ENCODE measurements at places on chromosomes 3 and 15. TPM values are rescaled to one million over a fixed set of nuclear protein-coding genes. Genes with fewer than 3 reads are reported as not detected.

Gene CCDC54
- not detected for total RNA-seq

Gene KBTBD12
- 4.4 TPM for total RNA-seq

Gene GABRR3
- total RNA-seq = not detected

Gene POLR2H
- total RNA-seq = 35.5 TPM

DNA sequence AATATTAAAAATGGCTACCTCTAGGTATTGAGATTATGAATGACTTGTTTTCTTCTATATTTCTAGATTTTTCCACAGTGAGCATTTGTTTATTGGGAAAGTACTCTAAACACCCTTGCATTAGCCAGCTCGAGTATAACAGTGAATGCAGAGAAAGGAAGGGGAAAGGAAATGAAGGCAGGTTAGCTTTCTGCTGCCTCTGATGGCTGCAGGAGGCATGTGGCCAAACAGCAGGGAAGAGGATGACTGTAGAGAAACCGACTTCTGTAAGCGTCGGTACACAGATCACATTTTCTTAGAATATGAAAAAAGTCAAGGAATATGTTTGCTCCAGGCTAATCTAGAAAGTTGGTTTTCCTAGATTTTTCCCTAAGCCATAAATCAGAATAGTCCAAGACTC is 19.8 kb downstream of the GNB5 start:
- H3K36me3 ChIP-seq = no peaks in the 10 kb centered on the region
- no peak overlapping the region for H3K27ac ChIP-seq
- no peak for DNase-seq
- H3K4me1 ChIP-seq = no peaks in the 10 kb centered on the region

- peaks cover 18% of the 10 kb centered on the region for H3K36me3 ChIP-seq
- no peaks in the 10 kb centered on the region for H3K27me3 ChIP-seq
- DNase-seq = no peak
- no peak overlapping the region for H3K4me3 ChIP-seq
- H3K27ac ChIP-seq = peak overlapping the region; percentile 24
These were observed 11.1 kb downstream of the RUVBL1 start for GRCh38 chr3:128112357-128112968.

- H3K36me3 ChIP-seq = no peaks in the 10 kb centered on the region
- H3K4me1 ChIP-seq = no peaks in the 10 kb centered on the region
- no peaks in the 10 kb centered on the region for H3K27me3 ChIP-seq
These were observed 79.7 kb downstream of the TMEM266 start for GRCh38 chr15:76139368-76140073.

DNA sequence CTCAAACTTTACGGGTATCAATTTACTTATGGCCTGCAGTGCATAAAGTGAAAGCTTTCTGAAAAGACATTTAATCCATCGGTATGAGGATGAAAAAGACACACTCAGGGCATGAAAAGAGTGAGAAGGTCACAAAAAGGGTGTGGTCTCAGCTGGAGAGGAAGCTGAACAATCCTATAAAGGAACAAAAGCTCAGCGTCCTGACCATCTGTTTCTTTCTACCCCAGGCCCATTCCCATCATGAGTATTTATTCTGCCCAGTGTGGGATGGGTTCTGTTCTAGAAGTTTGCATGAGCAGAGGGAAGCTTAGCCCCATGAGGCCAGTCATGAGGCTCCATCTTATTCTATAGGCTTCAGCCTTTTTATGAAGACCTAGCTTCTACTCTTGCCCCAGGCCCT is 144.6 kb downstream of the LPP start:
- H3K4me1 ChIP-seq = peaks cover 73% of the 10 kb centered on the region
- peaks cover 4% of the 10 kb centered on the region for H3K36me3 ChIP-seq
- no peak for DNase-seq
- H3K27me3 ChIP-seq = no peaks in the 10 kb centered on the region

DNA sequence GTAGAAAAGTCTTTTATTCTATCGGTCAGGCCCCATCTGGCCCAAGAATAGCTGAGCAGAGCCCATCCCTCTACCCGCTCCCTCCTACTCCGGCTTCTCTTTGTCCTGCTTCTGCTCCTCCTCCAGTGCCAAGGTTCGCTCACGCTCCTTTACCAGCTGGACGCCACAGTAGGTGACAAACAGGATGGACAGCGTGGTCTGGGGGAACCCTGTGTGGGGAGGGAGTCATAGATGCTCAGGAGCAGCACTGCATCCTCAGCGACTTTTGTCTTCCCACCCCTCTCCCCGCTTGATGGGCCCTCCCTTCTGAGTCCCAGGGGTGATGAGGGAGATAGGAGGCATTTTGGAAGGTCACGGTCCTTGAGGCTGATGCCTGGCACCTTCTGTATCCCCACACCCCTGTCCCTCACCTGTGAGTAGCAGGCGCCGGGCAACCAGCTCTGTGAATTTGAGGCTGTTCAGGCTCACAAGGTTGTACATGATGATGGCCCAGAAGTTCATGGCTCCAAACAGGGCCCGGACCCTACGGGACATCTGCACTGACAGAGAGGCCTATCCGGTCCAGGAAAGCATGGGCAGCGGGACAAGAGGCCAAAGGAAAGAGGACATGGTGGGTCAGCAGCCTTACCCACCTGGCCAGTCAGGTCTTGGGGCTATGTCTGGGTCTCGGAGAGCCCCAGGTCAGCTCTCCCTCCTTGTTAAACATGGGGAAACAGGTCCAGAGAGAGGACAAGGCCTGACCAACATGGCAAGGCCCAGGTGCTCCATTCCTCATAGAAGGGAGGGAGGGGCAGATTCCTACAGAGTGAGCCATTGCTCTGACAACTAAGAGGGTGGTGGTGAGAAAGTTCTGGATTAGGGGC is 7.6 kb downstream of the KLHL40 start:
- H3K36me3 ChIP-seq = peaks cover 9% of the 10 kb centered on the region
- no peak overlapping the region for H3K4me3 ChIP-seq
- no peak overlapping the region for H3K27ac ChIP-seq
- H3K27me3 ChIP-seq = no peaks in the 10 kb centered on the region

- H3K27me3 ChIP-seq = no peaks in the 10 kb centered on the region
- H3K36me3 ChIP-seq = no peaks in the 10 kb centered on the region
- H3K4me3 ChIP-seq = no peak overlapping the region
- no peaks in the 10 kb centered on the region for H3K4me1 ChIP-seq
- no peak for DNase-seq
These were observed 18.5 kb downstream of the SEC11A start for GRCh38 chr15:84697236-84697990.

- no peaks in the 10 kb centered on the region for H3K36me3 ChIP-seq
- no peak overlapping the region for H3K27ac ChIP-seq
- H3K27me3 ChIP-seq = no peaks in the 10 kb centered on the region
- H3K4me3 ChIP-seq = no peak overlapping the region
These were observed 147.6 kb downstream of the KLF13 start for GRCh38 chr15:31474059-31474868.

GRCh38 chr3:111911446-111911845 is 52.4 kb downstream of the PHLDB2 start:
- H3K27me3 ChIP-seq = no peaks in the 10 kb centered on the region
- no peaks in the 10 kb centered on the region for H3K4me1 ChIP-seq
- peak overlapping the region; percentile 21 for H3K27ac ChIP-seq
- DNase-seq = no peak

DNA sequence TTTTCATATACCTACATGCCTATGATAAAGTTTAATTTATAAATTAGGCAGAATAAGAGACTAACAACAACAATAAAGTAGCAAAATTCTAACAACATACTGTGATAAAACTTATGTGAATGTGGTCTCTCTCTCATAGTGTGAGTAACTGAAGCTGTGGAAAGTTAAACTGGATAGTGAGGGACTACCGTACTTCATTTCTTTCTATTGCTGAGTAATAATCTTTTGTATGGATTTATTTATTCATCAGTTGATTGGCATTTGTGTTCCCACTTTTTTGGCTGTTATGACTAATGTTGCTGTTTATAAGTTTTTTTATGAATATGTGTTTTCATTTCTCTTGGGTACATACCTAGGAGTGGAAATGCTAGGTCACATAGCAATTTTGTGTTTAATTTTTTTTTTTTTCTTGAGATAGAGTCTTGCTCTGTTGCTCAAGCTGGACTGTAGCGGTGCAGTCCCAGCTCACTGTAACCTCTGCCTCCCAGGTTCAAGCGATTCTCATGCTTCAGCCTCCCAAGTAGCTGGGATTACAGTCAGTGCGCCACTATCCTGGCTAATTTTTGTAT is 41.0 kb downstream of the RNF111 start:
- H3K36me3 ChIP-seq = peaks cover 7% of the 10 kb centered on the region
- no peaks in the 10 kb centered on the region for H3K27me3 ChIP-seq
- H3K4me1 ChIP-seq = peaks cover 3% of the 10 kb centered on the region
- H3K27ac ChIP-seq = no peak overlapping the region
- no peak overlapping the region for H3K4me3 ChIP-seq
- DNase-seq = no peak

- H3K36me3 ChIP-seq = no peaks in the 10 kb centered on the region
- no peak overlapping the region for H3K27ac ChIP-seq
- H3K4me1 ChIP-seq = peaks cover 77% of the 10 kb centered on the region
- H3K4me3 ChIP-seq = no peak overlapping the region
- H3K27me3 ChIP-seq = no peaks in the 10 kb centered on the region
These were observed 18.5 kb downstream of the LIMD1 start for GRCh38 chr3:45612918-45613602.

DNA sequence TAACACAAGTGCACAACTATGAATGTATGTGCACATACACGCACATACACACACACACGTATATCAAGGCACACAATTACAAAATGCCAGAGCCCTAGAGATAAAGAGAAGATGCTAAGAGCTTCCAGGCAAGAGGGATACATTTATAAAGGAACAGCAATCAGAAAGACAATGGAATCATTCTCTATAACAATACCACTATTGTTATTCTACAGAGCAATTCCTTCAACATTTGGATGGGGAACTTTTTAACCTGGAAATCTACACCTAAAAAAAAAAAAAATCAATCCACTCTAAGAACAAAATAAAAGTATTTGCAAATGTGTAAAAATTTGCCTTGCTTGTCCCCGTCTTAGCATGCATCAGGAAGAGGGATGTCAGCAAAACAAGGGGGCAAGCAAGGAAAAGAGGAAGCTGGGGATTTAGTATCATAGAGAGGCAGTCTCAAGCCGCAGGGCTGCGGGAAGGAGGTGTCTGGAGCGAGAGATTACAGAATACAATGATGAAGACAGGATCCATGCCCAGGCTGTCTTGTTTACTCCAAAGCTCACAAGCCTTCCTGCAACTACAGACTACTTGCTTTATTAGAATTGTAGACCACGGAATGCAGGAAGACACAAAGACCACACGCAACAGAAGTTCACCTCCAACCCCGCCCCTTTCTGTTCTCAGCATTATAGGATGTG is 220.2 kb downstream of the NTRK3 start:
- H3K27me3 ChIP-seq = no peaks in the 10 kb centered on the region
- DNase-seq = no peak
- H3K36me3 ChIP-seq = no peaks in the 10 kb centered on the region
- no peaks in the 10 kb centered on the region for H3K4me1 ChIP-seq

DNA sequence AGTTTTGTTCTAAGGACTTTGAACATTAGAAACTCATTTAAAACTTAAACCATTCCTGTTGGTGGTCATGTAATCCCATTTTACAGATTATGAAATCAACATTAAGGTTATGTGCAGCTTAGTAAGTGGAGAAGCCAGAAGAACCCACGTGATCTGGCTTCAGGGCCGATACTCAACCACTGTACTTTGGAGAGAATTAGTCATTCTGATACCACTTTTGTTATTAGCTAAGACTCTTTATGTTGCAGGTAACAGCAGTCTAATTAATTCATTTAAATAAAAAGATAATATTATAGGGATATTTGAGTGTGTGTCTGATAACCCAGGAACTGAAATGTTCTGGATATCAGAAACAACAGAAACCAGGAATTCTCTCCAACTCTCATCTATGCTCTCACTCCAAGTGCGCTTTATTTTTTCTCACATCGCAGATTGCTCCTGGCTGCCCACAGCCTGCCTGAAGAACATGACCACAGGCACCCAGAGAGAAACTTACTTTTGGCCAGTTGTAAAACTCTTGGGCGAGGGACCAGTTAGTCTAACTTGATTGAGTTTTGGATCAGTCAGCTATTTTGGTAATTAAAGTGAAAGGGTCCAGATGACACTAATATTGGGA is 25.2 kb downstream of the UBE2E1 start:
- DNase-seq = no peak
- no peak overlapping the region for H3K27ac ChIP-seq
- H3K27me3 ChIP-seq = no peaks in the 10 kb centered on the region
- no peak overlapping the region for H3K4me3 ChIP-seq
- peaks cover 30% of the 10 kb centered on the region for H3K4me1 ChIP-seq

- DNase-seq = no peak
- no peaks in the 10 kb centered on the region for H3K27me3 ChIP-seq
- no peak overlapping the region for H3K27ac ChIP-seq
- no peaks in the 10 kb centered on the region for H3K4me1 ChIP-seq
- H3K4me3 ChIP-seq = no peak overlapping the region
These were observed 56.4 kb downstream of the NEO1 start for GRCh38 chr15:73108676-73109075.

GRCh38 chr3:156388497-156389448 is 166.1 kb downstream of the SSR3 start:
- H3K4me3 ChIP-seq = no peak overlapping the region
- H3K27me3 ChIP-seq = no peaks in the 10 kb centered on the region
- no peaks in the 10 kb centered on the region for H3K36me3 ChIP-seq
- H3K4me1 ChIP-seq = no peaks in the 10 kb centered on the region
- no peak for DNase-seq
- no peak overlapping the region for H3K27ac ChIP-seq

GRCh38 chr3:138456961-138457862 is 22.8 kb downstream of the ESYT3 start:
- no peak overlapping the region for H3K4me3 ChIP-seq
- no peak for DNase-seq
- H3K36me3 ChIP-seq = no peaks in the 10 kb centered on the region
- peaks cover 10% of the 10 kb centered on the region for H3K4me1 ChIP-seq
- H3K27ac ChIP-seq = no peak overlapping the region

DNA sequence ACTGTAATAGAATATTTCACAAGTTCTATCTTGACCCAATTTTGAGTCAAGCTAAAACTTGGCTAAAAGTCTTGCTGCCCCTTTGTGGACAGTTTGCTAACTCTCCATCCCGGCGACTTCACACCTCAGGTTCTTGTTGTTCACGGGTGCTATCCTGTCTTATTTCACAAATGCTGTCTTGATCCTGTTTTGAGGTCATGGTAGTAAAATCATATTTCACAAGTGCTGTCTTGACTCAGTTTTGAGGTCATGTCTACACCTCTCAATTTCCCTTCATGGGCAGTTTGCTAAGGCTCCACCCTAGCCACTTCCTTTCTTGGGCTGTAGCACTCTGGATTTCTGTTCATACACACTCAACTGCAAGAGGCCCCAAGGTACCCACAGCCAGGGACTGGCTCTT is 45.0 kb upstream of the GK5 start:
- no peak overlapping the region for H3K27ac ChIP-seq
- H3K4me3 ChIP-seq = no peak overlapping the region

Data from right atrium auricular region (tissue), 2 donors.